ENCODE measurements at places on chromosomes 6 and 20.

DNA sequence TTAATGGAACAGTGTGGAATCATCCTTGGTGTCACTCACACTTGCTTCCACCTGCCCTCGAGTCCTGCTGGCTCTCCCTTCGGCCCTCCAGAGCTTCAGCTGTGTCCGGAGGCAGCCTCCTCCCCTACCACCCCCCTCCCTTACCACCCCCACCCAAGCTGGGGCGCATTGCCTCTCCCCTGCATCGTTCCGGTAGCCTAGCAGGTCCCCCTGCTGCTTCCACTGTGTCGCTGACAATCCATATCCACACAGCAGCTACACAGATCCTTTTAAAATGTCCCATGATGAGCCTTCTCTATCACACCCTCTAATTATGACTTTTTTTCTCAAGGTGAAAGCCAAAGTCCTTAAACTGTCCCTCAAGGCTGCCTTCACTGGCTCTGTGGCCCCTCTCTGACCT, 117.6 kb downstream of the TIAM2 start:
- DNase-seq = no peak

DNA sequence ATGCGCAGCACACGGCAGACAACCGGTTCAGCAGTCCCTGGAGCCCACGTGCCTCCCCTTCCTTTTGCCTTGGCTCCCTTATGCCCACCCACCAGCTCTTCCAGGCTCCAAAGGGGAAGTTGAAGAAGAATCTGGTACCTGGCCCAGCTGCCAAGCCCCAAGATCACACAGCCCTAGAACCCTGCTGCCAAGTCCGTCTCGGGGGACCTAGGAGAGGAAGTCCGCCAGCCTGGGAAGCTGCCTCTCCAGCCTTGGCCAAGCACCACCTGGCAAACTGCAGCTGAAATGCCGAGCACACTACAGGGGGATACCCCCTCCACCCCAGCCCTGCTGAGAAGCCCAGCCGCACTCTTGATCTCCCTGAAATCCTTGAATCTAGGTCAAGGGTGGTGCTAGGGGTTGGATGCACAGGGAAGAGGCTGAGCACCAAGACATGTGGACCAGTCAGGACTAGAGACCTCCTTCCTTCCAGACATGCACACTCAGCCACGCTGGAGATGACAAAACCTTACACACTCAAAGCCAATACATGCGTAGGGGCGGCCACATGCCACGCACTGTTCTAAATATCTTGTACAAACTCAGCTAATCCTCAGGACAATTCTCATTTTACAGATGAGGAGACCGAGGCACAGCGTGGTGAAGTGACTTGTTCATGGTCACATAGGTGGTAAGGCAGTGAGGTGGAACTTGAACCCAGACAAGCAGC, 124.1 kb downstream of the PREX1 start:
- no peak for DNase-seq

- DNase-seq = no peak
Measured at GRCh38 chr6:14900919-14901318, 344.9 kb upstream of the JARID2 start.

DNA sequence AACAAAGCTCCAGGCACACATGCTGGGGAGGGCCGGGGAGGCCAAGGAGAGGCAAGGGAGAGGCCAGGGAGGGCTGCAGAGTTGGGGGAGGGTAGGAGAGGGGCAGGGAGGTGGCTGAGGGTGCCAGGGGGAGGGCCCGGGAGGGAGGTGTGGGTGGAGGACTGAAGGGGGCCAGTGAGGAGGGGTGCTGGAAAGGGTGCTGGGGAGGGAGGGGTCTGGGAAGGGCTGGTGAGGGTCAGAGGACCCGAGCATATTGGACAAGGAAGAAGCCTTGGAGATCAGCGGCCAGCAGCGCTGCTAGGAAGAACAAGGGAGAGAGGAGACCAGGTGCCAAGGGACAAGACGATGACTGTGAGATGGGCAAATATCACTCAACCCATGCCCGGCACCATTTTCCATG, 49.7 kb upstream of the GPR31 start:
- DNase-seq = no peak

GRCh38 chr20:62818592-62819493, 2.0 kb downstream of the COL9A3 start:
- no peak for DNase-seq

GRCh38 chr20:9412309-9412708, 102.1 kb upstream of the LAMP5 start:
- DNase-seq = no peak

- DNase-seq = no peak
Measured at GRCh38 chr6:28816909-28817807, 106.6 kb downstream of the TRIM27 start.

- no peak for DNase-seq
Measured at GRCh38 chr6:39388606-39389483, 66.3 kb upstream of the KCNK16 start.

DNA sequence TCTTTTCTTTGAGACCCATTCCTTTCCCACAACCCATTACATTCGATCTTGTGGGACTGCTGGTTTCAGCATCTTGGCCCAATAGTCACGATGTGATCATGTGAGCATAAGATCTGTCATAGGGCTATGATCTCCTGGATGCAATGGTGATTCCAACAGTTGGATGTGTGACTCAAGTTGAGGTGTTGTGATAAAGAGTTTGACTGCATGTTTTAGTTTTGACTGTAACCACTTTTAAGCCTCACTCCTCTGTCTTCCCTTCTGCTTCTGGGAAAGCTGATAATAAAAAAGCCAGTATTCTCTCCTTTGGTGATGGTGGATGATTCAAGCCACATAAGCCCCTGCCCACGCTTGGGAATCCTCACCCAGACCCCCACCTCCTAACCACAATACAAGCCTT, 117.0 kb upstream of the ASCC3 start:
- DNase-seq = no peak

GRCh38 chr6:28335564-28336283, at the start of gene ZSCAN31:
Gene ZSCAN31, minus strand, starts transcription at chr6:28336148. Its CDS starts 6,465 bp downstream, at chr6:28329683.
- peak; percentile 74 for DNase-seq

- DNase-seq = no peak
Measured at GRCh38 chr6:129719692-129720091, 9.7 kb upstream of the ARHGAP18 start.

Data from progenitor cell of endocrine pancreas (in vitro differentiated cells).